ENCODE measurements at places on chromosomes 5 and 9.

DNA sequence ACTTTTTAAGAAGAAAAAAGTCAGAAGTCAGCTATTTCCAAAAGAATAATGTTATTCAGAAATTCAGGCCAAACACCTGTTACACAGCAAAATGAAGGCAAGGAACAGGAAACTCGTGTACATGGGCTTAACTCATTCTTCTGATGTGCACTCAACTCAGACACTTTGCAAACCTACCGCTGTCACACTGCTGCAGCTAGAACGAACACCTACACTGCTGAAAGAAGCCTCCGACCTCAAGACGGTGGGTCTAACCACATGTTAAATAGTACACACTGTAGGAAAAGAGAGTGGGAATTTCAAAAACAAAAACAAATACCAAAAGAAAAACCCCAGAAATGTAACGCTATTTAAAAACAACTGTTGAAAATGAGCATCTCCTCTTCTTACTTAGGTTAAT is 384.5 kb downstream of the IRX1 start:
- DNase-seq, result no peak

DNA sequence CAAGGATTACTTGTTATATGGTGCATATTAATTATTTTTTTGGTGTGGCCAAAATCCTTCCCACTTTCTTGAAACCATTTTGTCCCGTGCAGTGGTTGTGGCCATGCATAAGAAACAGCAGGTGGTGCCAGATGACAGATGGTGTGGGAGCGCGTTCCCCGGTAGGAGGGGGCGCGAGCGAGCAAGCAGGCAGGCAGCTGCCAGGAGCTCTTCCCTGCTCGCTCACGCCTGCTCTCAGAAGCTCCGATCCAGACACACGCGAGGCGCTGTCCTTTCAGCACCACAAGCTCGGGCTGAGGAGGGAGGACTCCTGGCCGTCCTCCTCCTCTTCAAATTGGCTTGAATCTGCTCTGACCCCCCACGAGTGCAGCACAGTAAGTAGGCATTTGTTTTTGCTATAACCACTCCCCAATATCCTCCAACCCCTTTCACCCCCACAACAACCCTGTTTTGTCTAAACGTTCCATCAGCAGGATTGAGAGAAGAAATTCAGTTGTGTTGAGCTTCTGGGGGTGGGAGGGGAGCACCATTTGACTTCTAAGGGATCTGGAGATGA is at the start of gene NSG2:
Gene NSG2 (plus strand): TSS at position 237 of the 556 bp plus-strand sequence. CDS start 1,050 bp downstream, outside the sequence.
- DNase-seq, result peak; percentile 88

DNA sequence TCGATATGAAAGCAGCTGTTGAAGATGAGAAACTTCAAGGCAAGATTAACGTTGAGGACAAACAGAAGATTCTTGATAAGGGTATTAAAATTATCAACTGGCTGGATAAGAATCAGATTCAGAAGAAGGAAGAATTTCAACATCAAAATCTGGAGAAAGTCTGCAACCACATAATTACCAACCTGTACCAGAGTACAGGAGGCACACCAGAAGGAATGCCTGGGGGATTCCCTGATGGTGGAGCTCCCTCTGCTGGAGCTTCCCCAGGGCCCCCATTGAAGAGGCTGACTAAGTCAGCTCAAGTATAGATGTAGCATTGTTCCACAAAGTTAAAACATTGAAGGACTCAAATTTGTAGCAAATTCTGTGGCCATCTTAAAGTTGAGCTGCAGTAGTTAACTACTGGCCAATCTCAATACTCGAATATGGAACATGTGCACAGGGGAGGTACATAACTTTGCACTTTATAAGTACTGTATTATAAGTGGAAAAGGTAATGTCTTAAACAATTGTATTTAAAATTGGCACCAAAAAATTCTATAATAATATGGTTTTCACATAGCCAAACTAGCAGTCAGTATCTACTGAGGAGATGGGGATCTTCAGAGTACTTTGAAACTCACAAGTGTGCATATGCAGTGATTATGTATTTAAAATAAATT is 237.5 kb downstream of the CHSY3 start:
- no peak for DNase-seq

GRCh38 chr5:54289769-54290168 is 20.6 kb downstream of the ARL15 start:
- DNase-seq, result no peak

DNA sequence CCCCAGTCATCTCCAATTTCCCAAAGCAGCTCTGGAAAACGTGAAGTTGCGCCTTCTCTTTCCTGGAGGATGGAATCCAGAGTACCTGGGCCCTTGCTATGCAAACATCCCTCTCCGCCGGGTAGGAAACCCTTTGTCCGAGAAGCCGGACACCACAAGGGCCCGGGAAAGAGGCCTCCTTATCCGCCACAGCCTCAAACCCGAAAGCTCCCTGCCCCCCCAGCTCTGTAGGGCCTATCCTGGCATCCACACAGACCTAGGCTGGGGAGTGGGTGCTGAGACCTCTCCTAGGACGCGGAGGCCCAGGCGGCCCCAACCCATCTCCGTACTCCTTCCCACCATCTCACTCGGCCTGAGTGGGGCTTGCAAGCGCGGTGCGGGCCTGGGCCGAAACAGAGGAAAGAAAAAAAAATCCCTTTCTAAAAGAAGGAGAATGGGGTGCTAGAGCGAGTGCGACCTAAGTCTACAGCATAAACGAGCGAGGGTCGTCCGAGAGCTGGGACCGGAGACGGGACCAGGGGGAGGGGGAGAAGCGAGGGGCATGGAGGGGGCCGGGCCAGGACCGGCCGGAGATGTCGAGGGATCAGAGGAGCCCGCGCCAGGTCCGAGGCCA is 624 bp downstream of the FBXW11 start:
- peak; percentile 56 for DNase-seq

- no peak for DNase-seq
Measured at GRCh38 chr5:41918105-41918504, 7.0 kb upstream of the FBXO4 start.

DNA sequence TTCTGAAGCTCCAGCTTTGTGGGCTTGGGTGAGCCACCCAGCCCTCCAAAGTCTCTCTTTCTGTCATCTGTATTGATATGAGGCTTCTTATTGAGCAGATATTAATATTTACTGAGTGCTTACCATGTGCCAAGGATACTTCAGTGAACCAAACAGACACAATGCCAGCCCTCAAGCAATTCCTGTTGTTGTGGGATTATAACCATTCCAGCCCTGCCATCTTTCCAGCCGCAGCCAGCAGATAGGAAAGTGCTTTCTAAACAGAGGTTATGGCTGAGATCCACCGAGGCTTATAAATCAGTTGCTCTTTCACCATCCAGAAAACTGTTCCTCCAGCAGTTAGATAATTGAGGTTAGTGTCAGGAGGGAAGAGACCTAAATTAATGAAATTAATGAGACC is 137.7 kb upstream of the ALDH1B1 start:
- no peak for DNase-seq

- DNase-seq, result no peak
Measured at GRCh38 chr5:1733369-1733768, 66.3 kb downstream of the MRPL36 start.

- DNase-seq, result peak; percentile 72
Measured at GRCh38 chr9:127336506-127337352, 60.2 kb upstream of the SLC2A8 start.

DNA sequence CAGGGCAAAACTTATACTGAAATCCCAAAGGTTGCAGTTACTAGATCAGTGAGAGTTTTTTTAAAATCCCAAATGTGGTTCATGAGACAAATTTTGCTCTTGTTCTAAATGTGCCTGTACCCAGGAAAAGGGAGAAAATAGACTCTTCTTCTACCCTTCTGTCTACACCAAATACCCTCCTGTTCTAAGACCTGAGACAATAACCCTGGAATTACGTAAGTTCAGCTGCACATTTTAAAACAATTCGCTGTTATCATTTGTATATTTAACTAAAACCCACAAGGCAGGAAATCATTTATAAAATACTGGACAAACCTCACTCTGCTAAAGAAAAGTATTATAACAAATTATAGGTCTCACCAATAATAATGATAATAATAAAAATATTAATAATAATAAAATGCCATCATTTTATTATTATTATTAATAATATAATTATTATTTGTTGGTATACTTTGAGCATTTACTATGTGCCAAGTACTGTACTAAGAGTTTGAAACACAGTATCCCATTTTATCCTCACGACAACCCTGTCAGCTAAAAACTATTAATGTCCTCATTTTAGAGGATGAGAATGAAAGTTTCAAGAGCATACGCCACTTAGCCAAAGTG is 49.8 kb upstream of the AFAP1L1 start:
- DNase-seq, result no peak

DNA sequence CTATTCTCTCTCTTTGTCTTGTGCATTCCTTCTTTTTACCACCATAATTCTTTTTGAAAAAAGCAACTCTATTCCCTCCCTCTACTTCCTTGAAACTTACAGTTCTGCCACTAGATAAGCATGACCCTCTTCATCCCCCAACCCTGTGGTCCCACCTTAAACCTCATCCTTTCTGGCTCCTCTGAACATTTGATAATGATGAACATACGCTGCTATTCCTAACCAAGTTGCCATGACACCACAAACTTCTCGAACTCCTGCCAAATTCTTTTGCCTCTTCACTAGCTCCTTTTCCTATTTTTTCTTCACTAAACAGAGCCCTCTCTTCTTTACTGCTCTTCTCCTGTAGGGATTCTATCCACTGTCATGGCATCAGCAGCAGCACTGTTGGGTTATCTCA is 57.1 kb downstream of the MOCS2 start:
- no peak for DNase-seq

- DNase-seq, result peak; percentile 57
Measured at GRCh38 chr9:35258660-35259474, 97.1 kb downstream of the UNC13B start.

GRCh38 chr5:111235635-111236034 is 11.5 kb downstream of the CAMK4 start:
- no peak for DNase-seq

- no peak for DNase-seq
Measured at GRCh38 chr5:167587772-167588437, 703.5 kb upstream of the WWC1 start.

- DNase-seq, result no peak
Measured at GRCh38 chr5:8905021-8905420, 640.9 kb downstream of the SEMA5A start.

DNA sequence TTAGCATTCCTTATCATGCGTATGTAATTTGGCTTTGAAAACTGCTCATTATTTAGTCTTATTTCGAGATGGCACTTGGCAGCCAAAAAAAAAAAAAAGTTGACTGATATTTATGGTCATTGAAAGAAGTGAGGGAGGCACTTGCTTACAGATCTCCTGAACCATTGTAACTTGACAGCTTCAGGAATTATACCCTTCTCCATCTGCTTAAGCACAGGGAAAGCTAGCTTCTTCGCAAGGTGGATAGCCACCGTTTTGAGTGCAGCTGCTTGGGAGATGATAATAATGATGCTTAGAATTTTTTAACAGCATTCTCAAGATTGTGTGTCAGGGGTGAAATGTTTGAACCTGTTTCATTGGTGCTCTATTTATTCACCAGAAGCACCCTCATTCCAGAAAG is 116.1 kb downstream of the GIN1 start:
- no peak for DNase-seq

- DNase-seq, result no peak
Measured at GRCh38 chr9:278651-279050, 64.0 kb downstream of the DOCK8 start.

- DNase-seq, result no peak
Measured at GRCh38 chr9:70413464-70413798, 1.0 kb downstream of the KLF9 start.

DNA sequence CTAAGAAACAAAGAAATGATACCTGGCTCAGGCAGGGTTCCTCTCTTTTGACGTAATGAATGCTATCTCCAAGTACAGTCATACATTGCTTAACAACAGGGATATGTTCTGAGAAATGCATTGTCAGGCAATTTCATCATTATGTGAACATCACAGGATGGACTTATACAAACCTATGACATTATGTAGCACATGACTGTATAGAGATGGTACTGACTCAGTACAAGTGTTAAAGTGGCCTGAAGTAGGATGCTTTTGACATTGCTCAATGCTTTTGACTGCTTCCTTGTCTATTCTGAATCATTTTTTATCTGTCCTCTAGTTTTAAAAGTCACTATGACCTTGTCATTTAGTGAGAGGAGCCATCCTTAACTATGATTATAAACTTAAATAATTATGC is 147.6 kb downstream of the NR2F1-AS1 start:
- no peak for DNase-seq

- DNase-seq, result no peak
Measured at GRCh38 chr5:81829242-81829641, 78.3 kb upstream of the SSBP2 start.

DNA sequence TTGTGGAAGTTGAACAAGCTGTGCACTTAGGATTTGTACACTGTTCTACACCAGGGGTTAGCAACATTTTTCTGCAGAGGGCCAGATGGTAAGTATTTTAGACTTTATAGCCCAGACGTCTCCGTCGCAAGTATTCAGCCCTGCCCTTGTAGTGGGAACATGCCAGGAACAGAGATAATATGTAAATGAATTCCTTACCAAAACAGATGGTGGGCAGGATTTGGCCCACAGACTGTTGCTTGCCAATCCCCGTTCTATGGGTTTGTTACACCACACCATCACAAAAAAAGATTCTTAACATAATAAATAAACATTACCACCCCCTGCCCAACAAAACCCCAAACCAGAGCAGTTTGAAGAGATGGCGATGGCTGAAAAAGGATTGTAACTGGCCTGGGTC is 74.3 kb downstream of the AMBP start:
- DNase-seq, result no peak

- peak; percentile 85 for DNase-seq
Measured at GRCh38 chr9:16213781-16214515, 656.5 kb downstream of the BNC2 start.

- DNase-seq, result no peak
Measured at GRCh38 chr9:131167936-131168335, 42.5 kb downstream of the NUP214 start.

DNA sequence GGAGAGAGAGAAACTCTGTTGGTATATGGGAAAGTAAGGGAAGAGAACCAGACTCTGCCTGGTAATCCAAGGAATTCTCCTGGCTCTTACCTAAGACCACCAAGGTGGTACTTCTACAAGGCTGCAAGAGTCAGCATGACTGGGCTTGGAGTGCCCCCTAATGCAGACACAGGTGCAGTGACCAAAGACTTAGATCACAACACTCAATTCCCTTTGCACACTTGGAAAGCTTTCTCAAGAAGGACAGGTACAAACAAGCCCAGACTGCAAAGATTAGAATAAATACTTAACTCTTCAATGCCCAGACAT is 25.2 kb downstream of the UGT3A2 start:
- no peak for DNase-seq

- DNase-seq, result no peak
Measured at GRCh38 chr5:105789246-105789645, 1881.5 kb downstream of the EFNA5 start.

DNA sequence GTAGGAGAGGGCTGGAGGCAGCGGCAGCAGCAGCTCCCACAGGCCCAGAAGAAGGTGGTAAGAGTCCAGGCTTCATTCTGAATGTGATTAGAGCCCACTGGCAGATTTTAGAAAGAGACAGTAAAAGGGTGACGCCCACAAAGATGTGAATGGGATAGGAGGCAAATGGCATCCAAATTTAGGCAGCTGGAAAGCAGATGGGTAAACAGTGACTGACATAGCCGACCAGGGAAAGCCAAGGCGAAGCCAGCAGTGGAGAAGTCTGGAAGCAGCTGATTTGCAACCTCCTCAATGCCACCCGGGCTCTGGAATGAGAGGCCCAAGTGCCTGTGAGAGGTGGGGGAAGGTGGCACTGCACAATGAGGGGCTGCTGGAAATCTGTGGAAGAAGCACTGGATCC is 103.3 kb downstream of the C5orf15 start:
- no peak for DNase-seq

All from right lung (tissue), 10 donors.